Esophagus muscularis mucosa (tissue), 4 donors: ENCODE measurements at places on chromosomes 16 and 17.

- no peak for DNase-seq
These were observed 44.4 kb downstream of the TNRC6A start for GRCh38 chr16:24773771-24774427.

GRCh38 chr16:50464325-50465290 lies 83.6 kb upstream of the NKD1 start:
- no peak for DNase-seq

DNA sequence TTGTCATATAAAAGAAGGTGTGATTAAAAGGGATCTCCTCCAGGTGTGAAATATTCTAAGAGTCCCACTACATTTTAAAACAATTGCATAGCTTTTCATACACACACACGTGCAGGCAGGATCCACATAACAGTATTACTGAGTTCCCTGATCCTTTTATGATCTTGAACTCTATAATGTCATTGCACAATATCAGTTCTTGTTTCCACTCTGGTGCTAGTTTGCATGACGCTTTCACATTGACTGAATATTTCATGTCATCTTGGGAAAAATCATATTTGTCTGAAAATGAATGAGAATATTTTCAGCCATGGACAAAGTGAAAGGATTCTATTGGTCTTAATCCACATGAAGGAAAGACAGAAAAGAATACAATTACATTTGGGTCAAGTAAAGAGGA lies 703.8 kb downstream of the CDH8 start:
- DNase-seq, result no peak

GRCh38 chr16:60180609-60181008 lies 1446.5 kb upstream of the GOT2 start:
- no peak for DNase-seq

DNA sequence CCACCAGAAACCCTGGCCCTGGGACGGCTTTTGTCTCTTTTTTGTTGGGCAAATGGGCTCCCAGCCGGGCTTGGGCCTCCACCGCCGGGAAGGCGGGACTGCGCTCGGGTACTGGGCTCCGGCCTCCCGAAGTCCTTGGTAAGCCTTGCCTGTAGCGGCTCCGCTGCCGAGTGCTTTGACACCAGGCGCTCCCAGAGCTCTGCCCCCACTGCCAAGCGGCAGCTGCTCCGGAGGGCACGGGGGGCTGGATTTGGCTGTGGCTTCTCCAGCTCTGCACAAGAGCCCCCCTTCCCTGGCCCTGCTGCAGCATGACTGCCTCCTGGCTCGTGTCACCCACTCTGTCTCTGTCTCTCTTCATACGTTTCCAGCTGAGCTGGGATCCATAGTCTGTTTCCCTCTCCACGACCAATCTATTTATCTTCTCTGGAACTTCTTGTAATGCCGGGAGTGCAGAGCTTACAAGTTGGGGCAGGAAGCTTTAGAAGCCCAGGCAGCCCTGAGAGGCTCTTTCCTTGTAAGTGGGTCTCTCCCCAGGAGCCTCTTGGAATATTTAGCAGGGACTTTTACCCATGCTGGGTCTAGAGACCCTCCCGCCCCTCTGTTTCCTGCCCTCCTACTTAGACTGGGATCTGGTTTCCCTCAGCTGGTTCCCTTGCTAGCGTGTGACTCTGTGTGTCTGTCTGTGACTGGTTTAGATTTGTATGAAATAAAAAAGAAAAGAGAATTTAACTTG lies 246.9 kb upstream of the GSE1 start:
- DNase-seq, result no peak
